CD8-positive, alpha-beta memory T cell (primary cell): ENCODE measurements at places on chromosomes 12 and 14.

DNA sequence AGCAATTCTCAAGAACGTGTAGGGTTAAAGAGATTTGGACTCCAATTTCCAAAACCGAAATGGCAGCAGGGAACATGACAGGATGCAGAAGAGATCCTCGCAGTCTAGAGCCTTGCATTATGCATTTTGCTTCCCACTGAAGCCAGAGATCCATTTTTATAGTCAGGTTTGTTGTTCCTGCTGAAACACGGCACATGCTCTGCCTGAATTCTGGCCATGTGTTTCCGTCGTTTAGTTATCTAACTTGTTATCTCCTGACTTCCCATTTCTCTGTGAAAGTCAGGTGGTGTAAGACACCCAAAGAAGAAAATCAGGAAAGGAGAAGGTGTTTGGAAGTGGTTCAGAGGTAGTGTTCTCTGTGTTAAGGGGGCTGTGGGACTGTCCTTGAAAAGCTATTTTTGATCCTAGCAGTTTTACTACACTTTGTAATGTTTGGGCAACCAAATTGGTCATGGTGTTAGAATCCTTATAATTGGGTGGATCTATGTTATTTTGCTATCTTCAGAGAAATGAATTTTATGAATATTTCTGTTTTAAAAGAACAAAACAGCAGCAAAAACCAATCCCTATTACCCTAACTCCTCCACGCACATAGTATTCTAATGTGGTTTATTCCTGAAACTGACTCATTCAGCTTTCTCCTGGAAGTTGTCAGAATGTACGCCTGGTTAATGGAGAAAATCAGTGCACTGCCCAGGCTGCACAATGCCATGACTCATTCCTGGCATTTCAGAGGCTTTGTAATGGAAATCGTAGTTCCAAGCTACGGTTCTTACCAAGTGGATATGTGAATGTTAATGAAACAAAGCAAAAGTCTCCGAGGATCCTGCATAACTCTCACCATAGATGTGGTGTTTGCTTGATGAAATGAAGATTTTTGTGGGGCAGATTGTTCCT is 110.1 kb downstream of the SAMD4A start:
- DNase-seq, result no peak

DNA sequence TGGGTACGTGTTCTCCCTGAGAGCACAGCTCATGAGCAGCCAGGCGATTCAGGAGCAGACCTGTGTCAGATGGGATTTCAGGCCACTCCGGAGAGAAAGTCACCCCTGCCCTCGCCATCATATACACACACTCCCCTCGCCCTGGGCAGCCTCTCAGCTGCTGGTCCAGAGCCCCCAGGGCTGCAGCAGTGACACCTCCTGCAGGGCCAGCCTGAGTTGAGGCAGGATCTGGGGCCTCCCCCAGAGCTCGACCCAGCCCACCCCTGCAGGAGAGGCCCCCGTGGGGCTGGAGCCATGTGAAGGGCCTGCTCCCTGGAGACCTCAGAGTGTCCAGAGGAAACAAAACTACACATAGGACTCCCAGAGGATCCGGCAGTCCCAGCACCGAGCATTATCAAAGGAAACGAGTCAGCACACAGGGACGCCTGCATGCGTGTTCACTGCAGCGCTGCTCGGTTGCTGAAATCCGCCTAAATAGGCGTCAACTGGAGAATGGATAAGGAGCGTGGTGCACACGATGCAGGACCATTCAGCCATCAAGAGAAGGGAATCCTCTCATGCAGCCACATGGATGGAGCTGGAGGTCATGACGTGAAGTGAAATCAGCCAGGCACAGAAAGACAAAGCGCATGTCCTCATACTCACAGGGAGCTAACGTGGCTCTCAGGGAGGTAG is 104.0 kb downstream of the TNFAIP2 start:
- DNase-seq, result no peak

GRCh38 chr14:31968107-31968810 is 108.8 kb upstream of the ARHGAP5 start:
- no peak for DNase-seq

DNA sequence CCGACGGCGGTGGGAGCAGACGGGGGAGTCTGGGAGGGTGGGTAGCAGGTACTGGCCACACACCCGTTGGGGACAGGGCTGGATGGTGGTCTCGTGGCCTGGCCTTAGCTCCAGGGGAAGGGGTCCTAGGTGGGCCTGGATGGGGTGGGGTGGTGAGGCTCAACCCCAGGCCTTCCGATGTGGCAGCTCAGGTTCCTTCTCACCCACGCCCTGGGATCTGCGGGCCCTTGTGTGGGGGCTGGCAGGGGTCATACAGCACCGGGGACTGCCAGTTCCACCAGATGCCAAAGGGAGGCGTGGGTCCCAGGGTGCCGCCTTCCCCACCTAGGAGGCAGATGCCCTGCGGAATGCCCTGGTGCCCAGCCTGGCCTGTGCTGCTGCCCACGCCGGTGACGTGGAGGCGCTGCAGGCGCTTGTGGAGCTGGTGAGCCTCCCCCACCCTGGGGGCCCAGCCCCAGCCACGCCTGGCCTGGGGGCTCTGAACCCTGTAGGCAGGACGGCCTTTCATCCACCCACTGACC is 21.0 kb downstream of the ASPG start:
- peak; percentile 40 for DNase-seq

- no peak for DNase-seq
These were observed 42.0 kb downstream of the KCNK13 start for GRCh38 chr14:90103808-90104207.

GRCh38 chr14:37023875-37024565 is 148.4 kb downstream of the SLC25A21 start:
- no peak for DNase-seq

- no peak for DNase-seq
These were observed 32.0 kb downstream of the MYL2 start for GRCh38 chr12:110888256-110888991.

DNA sequence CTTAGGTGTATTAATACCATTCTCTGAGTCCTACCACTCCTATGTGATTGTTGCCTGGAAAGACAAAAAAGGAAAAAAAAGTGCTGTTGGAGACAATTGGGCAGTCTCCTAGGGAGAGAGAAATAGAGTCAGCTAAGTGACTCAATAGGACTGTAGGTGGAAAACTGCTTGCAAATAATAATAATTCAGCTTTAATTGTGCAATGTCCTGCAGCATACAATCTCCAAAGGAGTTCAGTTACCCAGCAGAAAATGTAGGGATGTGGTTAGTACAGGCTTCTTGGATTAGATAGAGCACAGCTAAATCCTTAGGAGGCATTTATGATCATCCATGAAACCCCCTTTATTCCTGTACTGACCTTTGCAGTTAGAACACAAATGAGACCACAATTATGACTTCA is 3.0 kb upstream of the SRSF9 start:
- DNase-seq, result no peak

- no peak for DNase-seq
These were observed 79.0 kb downstream of the SUDS3 start for GRCh38 chr12:118455327-118455726.

GRCh38 chr12:115872919-115873357 is 404.6 kb downstream of the MED13L start:
- DNase-seq, result no peak
